ENCODE measurements at places on chromosomes 5 and 9.
A peak's percentile ranks its signal among the peaks of the same experiment; 100 is the strongest.

- no peak for DNase-seq
Observed at GRCh38 chr5:41309275-41309674, 95.9 kb upstream of the C6 start.

DNA sequence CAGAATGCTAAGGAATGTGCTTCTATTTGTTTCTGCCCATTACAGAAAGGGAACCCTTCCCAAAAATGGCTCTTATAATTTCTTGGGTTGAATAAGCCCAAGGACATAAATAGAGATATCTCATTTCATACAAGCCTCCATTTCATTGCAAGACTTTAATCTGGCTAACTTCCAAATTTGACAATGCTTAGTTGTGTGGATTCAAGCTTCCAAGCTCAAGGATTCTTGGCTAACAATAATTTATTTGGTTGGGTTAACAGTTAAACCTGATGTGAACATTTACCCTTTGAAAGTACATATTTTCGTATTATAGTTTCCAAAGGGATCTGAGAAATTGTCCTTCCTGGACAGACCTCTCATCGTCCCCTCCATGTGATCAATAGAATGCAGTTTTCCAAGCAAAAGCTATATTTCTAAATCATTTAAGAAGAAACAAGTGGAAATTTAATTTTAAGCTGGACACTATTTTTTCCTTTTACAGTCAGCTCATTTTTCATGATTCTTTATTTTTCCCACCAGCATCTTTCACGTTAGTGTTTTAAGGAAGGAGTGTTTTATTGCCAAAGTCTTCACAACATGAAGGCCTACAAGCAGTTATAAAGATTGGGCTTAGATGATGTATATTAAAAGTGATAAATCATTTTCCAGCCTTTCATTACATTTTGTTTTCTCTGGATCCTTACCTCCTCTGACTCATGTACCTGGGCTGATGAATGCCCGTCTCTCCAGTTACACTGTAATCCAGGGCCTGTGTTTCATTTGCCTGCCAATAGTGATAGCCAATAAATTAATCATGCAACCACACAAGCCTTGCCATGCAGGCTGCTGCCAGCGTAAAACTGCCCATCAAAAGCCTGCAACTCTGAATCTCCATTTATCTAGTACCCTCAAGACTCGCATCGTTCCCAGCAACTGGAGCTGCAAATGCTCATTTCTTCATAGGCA, 176.7 kb downstream of the NTRK2 start:
- DNase-seq: no peak

- DNase-seq: no peak
Observed at GRCh38 chr9:389159-389558, 174.5 kb downstream of the DOCK8 start.

GRCh38 chr5:655406-655805, 37.7 kb downstream of the TPPP start:
- no peak for DNase-seq

- DNase-seq: peak; percentile 3
Observed at GRCh38 chr5:121218086-121218485, 633.6 kb upstream of the FTMT start.

DNA sequence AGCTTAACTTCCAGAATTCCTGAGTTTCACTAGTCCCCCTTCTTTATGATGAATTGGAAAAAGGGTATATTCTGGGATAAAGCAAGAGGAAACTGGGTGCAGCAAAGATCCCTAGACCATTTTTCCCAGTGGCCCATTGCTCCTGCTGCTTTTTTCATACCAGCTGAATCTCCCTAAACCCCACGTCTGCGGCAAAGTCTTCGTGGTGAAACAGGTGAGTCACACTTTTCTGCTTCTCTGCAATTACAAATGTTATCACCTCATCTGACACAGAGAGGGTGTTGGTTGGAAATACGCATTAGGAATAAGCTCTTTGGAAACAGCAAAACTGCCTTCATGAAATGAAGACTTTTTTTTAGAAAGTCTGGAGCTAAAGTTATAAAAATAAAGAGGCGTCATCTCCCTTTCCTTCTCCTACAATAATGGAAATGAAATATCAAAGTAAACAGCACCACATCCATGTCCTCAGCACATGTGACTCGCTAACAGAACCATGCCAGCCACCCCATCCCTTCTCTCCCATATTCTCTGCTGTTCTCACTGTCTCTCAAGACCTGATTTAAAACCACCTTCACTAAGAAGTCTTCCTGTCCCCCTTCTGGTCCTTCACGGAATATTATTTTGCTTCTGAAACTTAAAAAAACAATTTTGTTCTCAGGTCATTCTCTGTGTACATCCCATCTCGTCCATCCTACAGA, 39.5 kb upstream of the GLRX start:
- no peak for DNase-seq

GRCh38 chr9:134895908-134896833, 15.6 kb downstream of the FCN2 start:
- no peak for DNase-seq

DNA sequence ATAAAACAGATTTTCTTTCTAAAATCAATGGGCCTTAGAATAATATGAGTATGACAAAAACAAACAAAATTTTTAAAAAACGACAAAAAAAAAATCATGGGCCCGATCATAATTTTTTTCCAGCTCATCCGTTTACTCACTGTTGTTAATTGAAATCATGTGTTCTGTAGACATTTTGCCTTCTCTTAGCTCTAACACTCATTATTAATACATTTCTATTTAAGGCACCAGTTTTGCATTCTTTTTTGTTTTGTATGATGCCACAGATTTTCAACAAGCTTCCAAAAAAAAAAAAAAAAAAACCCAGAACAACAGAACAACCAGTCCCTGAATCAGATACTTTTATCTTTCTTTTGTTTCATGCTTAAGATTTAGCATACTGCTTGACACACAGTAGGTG, 86.4 kb downstream of the PRLR start:
- DNase-seq: no peak

DNA sequence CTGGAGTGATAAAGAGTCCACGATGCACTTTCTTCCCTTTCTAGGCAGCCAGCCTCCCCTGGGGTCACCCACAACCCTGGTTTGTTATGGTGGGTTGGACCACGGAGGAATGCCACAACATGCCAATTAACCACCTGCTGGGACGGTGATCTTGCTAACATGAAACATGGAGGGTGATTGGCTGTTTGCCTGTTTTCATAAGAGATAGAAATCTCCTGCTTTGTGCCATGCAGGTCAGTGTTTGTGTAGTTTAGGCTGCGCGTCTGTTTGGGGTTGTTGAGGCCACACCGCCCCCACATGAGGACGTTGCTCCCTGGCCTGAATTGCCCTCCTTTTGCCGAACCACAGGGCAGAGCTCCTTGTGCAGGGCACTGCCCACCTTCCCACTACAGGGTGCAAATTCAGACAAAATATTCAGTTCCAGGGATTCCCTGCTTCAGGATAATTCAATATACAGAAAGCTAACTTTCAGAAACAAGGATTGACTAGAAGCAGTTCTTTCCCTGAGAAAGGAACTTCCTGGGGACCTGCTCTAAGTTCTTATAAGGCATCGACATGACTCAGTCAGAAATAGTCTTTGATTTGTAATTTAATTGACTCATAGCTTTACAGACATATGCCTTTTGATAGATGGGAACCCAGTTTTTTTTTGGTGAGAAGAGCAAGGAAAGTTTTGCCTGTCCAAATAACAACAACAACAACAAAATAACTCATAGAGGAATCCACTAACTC, 427.6 kb downstream of the GADD45G start:
- DNase-seq: no peak

GRCh38 chr9:103913899-103914298, 180.2 kb upstream of the SMC2 start:
- no peak for DNase-seq

GRCh38 chr9:71822935-71823334, 54.6 kb upstream of the CEMIP2 start:
- no peak for DNase-seq

DNA sequence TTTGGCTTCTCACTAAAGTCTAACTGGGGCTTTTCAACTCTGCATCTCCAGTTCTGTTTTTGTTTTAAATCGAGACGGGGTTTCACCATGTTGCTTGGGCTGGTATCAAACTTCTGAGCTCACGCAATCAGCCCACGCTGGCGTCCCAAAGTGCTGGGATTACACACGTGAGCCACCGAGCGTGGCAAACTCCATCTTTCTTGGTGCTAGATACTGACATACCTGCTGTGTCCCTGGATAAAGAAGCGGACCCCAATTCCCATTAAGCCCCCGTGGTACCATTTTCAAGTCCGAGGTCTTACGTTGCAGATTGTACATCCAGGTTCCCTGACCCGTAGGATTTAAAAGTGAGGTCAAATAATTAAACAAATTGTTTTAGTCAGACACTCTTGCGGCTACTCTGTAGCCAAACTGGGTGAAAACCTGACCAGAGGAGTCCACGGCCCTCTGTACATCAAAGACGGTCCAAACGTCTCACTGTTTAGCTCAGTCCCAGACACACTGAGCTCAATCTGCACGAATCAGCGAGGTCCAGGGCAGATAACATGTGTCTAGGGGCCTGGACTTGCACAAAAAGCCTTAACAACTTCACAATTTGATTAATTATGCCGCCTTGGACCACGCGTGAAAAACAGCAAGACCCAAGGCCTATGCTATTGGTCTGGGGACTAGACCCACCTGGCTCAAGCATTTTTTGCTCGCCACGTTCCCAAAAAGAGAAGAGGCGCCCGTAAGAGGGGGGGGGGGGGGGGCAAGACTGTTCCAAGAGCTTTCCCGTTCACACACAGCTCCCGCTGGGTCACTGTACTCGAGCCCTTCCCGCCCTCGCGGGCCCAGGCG, 727 bp upstream of the DNAJA1 start:
- DNase-seq: no peak

DNA sequence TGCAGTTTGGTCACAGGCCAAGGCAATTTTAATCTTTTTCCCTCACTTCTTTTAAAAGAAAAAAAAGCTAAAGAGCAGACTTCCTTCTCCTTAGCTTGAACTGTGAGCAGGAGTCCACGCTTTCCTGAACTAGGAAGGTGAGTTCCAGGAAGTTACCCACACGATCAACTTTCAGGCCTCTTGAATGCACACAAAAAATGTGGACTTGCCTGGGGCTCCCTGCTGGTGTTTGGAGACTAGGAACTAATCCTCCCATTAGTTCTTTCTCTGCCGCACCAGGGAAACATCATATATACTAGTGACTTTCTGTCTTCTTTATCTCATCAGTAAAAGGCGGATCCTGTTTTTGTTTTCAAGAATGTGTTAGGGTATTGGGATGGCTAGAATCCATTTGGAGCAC, 240.0 kb downstream of the GOLPH3 start:
- no peak for DNase-seq

GRCh38 chr5:140228364-140228837, 53.4 kb downstream of the CYSTM1 start:
- DNase-seq: no peak

- no peak for DNase-seq
Observed at GRCh38 chr5:107563959-107564544, 106.7 kb downstream of the EFNA5 start.

DNA sequence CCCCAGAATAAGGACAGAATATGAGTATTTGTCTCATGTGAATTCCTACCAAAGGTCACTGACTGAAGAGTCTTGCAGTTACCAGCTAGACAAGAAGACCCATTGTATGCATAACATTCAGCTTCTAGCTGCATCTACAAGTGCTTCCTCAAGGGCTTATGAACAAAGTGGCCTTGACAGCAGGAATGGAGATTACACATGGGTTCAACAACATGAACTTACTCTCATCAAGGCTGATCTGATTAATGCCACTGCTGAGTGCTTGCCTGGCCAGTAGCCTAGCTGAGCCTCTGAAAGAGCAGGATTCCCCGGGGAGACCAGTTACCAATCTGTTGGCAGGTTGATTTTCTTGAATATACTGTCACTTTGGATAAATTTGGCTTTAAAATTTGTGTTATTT, 76.7 kb upstream of the CHD1 start:
- no peak for DNase-seq

DNA sequence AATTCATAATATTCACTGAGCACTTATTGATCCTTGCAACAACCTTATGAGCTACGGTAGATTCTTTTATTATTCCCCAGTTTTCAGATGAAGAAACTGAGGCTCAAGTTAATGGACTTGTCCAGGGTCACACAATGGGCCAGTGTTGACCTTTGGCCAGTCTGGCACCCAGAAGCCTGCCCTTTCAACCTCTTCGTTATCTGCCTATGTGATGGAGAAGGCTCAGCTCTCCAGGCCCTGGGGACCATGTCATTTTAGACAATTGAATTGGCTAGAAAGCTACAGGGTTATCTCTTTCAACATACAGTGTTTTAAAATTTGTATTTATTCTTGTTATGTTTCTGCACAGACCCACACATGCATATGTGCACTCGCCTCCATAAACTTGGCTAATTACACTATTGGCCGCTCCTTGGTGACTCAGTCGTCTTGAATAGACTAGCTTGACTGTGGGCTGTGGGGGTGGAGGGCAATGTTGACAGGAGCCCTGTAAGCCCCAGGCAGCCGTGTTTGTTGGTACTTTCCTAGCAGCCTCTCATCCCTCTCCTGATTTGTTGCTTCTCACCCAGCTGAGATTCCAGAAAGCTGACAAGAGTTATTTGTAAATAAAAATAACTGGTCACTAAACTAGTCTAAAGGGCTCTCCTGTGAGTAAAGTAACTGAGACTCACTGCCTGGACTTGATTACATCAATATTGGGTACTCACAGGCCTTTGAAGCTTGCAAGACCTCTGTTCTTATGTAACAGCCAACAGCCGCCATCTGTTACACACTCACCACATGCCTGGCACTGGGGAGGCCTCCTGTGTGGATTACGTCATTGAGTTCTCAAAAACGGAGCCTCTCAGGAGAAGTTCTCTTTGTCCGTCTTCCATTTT, 8.5 kb upstream of the ANGPTL2 start:
- no peak for DNase-seq

GRCh38 chr5:102307232-102307631, 11.1 kb upstream of the SLCO4C1 start:
- DNase-seq: no peak

GRCh38 chr5:13357929-13358328, 586.6 kb downstream of the DNAH5 start:
- no peak for DNase-seq

- DNase-seq: peak; percentile 44
Observed at GRCh38 chr9:76562511-76562911, 103.5 kb downstream of the GCNT1 start.

DNA sequence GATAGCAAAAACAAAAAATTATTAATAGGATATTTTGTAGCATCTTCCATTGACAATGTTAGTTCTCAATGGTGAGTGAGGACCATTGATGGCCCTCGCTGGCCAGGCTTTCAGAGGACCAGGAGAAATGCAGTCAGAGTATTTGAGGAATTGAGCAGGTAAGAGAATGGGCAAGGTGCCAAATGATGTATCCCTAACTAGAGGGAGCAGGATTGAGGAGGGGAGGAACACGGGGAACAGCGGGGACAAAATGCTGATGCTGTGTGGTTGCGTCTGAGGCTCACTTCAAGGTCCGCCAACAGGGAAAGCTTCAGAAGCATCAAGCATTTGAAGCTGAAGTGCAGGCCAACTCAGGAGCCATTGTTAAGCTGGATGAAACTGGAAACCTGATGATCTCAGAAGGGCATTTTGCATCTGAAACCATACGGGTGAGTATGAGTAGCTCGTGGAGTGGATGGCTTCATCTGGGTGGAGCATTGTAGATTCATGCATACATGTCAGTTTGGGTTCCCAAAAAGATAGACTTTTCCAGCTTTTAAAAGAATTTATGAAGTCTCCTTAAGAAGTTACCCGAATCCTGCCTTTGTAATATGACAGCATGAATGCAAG, 16.2 kb downstream of the SPTAN1 start:
- DNase-seq: no peak

- DNase-seq: no peak
Observed at GRCh38 chr5:106136061-106136460, 1534.7 kb downstream of the EFNA5 start.

- DNase-seq: no peak
Observed at GRCh38 chr5:36033047-36033446, 33.6 kb downstream of the UGT3A2 start.

All from GM13977 (cell line).